HuH-7 (cell line): ENCODE measurements at places on chromosomes 6 and 20.

DNA sequence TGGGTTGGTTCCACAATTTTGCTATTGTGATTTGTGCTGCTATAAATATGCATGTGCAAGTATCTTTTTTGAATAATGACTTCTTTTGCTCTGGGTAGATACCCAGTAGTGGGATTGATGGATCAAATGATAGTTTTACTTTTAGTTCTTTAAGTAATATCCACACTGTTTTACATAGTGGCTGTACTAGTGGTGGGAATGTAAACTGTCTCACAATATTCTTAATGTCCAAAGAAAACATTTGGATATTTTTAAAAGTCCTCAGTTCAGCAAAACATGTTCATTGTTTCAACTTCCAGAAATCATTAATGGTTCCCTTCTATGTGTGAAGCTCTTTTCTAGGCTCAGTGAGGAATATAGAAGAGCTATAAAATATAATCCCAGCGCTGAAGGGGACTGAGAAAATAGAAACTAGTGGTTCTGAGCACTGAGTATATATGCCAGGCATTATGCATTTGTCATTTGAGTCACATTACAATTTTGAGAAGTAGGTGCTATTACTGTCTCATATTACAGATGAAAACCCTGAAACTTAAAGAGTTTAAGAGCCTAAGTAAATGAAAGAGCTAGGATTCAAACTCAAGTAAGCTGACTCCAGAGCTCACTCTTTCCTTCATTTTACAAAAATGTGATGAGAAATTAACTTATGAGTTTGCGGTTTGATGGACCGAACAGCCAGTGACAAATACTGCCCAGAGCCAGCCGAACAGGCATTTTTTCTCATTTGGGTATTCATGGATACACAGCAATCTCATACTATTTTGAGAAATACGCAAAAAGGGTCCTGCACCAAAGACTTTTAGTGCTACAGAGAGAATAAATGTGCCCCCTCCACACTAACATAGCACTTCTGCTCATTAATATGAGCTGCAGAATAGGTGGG lies 250.1 kb downstream of the TBX18 start:
- DNase-seq, result no peak

GRCh38 chr20:64116541-64117431 lies 9.4 kb upstream of the NPBWR2 start:
- DNase-seq, result no peak

GRCh38 chr20:19903168-19903811 lies 113.9 kb upstream of the NAA20 start:
- peak; percentile 85 for DNase-seq

DNA sequence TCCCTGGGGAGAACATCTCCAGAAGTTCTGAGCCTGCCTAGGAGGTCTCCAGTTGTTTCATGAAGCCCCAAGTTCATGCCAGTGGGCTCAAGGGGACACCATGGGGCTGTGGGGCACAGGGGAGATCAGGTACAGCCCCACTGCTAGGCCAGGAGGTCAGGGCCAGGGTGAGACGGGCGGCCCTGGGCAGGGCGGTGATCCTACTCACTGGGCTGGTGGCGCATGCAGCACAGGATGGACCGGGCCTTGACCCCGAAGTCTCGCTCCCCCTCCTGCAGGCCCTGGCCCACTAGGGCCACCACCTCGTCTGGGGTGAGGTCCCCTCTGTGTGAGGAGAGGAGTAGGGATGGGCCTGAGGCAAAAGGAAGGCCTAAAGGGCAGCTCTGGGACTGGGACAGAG lies 26.1 kb downstream of the ADA start:
- no peak for DNase-seq

DNA sequence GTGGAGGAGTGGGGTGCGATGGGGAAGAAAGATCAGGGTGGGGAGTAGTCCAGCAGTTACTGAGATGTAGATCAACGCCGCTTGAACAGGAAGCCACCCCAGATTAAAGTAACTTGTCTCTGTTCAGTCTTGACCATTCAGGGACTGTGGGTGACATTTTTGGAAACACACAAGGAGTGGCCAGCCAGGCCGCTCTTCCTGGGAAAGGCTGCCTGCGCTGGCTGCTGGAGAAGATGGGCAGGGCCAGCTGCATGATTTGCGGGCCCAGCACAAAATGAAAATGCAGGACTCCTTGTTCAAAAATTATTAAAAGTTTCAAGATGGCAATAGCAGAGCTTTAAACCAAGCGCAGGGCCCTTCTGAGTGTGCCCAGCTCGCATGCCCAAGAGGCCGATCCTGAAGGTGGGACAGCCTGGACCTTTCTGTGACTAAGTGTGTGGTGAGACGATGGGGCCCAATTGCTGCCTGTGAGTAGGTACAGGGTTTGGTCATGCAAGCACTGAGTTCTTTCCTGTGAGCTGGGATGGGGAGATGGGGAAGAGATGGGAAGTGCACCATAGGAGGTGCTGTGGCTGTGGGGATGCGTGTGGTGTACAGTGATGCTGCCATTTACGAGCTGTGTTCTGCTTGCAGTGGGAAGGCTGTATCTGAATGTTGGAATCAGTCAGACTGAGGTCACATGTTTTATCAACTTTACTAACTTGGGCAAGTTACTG lies 51.3 kb downstream of the DAAM2 start:
- no peak for DNase-seq

DNA sequence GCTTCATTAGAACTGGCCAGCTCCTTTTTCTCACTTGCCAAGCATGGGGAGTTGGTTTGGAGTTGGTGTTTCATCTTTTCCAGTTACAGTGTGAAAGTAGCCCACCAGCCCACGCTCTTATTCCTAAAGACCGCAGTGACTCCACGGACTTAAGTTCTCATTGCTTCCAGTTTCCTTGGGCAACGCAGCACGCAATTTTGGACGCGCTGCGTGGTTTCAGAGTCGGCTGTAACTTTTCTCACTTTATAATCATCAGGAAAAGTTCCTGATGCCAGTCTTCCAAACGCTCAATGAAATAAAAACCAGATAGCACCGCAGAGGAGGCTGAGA lies 381 bp upstream of the PEX7 start:
- no peak for DNase-seq

- DNase-seq, result no peak
Observed at GRCh38 chr6:33882154-33882553, 78.4 kb upstream of the MLN start.

- DNase-seq, result no peak
Observed at GRCh38 chr20:18790787-18791186, 22.8 kb upstream of the SCP2D1 start.

- no peak for DNase-seq
Observed at GRCh38 chr6:27890445-27891319, 21.5 kb downstream of the OR2B2 start.

- no peak for DNase-seq
Observed at GRCh38 chr6:117034547-117034946, 157.5 kb downstream of the RFX6 start.

DNA sequence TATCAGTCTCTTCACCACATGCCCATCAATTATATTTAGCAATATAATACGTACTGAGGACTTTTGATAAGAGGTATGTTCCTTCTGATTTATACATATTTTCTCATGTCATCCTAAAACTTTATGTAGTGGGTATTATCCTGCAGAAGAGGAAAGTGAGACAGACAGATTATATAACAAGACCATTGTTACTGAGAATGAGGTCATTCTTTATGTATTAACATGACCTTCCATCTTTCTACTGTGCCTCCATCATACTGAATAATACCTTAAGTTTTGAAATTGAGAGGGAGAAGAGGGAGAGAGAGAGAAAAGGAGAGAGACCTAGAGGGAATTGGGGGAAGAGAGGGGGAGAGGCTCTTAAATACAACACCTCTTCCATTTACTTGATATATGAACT lies 90.9 kb upstream of the CARMIL1 start:
- no peak for DNase-seq

- DNase-seq, result peak; percentile 85
Observed at GRCh38 chr6:7541175-7542064, at the start of gene DSP. Gene DSP (plus strand): TSS chr6:7541671. CDS start chr6:7541916, 245 bp downstream.

- no peak for DNase-seq
Observed at GRCh38 chr6:37693546-37694250, 4.0 kb downstream of the MDGA1 start.

DNA sequence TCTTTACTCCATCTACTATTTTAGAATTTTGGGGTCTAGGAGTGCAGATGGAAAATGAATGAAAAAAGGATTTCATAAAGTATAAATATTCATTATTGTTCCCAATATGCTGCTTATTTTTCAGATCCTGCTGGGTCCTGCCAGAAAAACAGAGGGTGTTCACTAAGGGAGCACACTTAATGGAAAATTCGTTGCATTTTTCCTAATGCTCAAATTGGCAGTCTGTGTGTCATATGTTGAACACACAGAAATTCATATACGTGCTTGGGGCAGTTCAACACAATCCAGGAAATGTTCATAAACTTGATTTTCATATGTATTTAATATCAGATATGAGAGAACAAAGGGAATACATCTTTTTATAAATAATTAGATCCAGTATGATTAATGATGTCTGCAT lies 1019.4 kb downstream of the EPHA7 start:
- DNase-seq, result no peak

- no peak for DNase-seq
Observed at GRCh38 chr6:130150906-130151305, 71.8 kb downstream of the SAMD3 start.
